ENCODE measurements at places on chromosomes 2 and 18.
A peak's percentile ranks its signal among the peaks of the same experiment; 100 is the strongest.

DNA sequence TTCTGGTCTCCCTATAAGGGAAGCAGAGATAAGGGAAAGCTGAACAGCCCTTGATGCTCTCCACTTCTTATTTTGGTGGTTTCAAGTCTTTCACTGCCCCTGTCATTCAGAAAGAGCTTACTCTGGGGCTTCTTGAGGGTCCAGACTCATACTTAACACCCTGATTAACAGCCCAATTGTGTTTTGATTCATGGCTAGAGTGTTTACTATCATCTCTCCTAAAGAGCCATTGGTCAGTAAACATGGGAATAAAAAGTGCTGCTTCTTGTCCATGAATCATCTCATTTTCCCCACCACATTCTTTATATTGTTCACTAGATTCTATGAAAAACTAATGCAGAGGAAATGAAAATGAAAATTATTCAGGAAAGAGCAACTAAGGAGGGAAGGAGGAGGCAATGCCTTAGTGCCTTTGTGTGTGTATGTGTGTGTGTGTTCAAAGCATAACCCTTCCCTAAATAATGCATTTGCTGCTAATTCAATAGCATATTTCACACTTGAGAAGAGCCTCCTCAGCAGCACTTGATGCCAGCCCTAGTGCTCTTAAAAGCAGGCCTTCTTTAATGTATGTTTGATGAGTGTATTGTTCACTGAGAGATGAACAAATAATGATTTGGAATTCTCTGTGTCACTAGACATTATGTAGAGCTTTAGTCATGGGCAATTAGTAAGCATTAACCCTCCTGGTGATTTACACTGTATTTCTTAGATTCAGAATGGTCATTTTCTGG lies 63.5 kb downstream of the DCC start:
- no peak for DNase-seq

DNA sequence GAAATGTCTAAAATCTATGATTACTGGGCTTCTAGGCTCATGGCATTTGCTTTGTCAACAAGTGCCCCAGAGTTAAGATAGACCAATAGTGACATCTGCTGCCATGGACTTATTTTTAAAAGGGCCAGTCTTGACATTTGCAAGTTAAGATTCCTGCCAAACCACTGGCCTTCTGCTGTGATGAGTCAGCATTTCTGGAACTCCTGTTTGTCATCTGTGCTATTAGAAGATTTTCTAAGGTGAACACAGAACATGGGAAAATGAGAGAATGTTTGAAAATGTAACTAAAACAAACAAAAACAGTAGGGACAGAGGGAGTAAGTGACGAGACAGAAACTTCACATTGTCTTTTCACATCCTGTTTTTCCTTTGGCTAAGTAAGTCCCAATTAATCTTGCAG lies 93.7 kb upstream of the WDR75 start:
- DNase-seq = peak; percentile 55

- no peak for DNase-seq
Measured at GRCh38 chr18:76604108-76604934, 109.3 kb upstream of the ZNF516 start.

- DNase-seq = no peak
Measured at GRCh38 chr18:48727681-48728080, 188.8 kb downstream of the CTIF start.

- no peak for DNase-seq
Measured at GRCh38 chr2:212537726-212538304, 787 bp downstream of the ERBB4 start.

DNA sequence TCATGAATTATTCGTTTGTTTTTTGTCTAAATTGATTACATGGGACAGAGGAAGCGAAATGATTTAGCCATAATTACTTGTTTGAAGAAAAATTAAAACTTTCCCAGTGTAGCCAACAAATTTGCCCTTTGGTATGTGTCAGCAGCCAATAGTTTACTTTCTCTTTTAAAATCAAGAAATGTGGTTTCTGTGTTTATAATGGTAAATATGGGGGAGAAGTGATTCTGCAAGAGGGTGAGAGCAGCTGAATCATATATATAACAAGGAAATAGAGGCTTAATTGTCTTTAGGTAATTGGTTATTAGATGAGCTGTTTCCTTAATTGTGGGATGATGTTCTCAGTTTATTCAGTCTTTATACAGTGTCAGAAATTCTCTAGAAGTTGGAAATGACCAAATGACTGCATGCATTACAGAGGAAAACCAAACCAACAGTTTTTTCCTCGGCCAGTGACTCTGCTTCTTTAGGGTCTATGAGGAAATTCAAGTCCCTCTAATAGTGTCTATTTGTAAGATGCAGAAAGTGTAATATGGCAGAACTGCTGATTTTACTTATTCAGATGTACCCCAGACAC lies 132.9 kb downstream of the AGPS start:
- DNase-seq = no peak
